ENCODE measurements at places on chromosomes 13 and 19. TPM values are rescaled to one million over a fixed set of nuclear protein-coding genes. Genes with fewer than 3 reads are reported as not detected.

- no peaks in the 10 kb centered on the region for H3K36me3 ChIP-seq
- no peaks in the 10 kb centered on the region for H3K27me3 ChIP-seq
- no peak overlapping the region for H3K4me3 ChIP-seq
These were observed 68.4 kb upstream of the KCTD4 start for GRCh38 chr13:45269204-45269603.

GRCh38 chr19:39133431-39134270 is 8.1 kb downstream of the PAK4 start:
- no peaks in the 10 kb centered on the region for H3K36me3 ChIP-seq
- peak overlapping the region; percentile 46 for H3K27ac ChIP-seq
- H3K4me3 ChIP-seq = no peak overlapping the region
- H3K4me1 ChIP-seq = peaks cover 5% of the 10 kb centered on the region
- H3K27me3 ChIP-seq = no peaks in the 10 kb centered on the region

DNA sequence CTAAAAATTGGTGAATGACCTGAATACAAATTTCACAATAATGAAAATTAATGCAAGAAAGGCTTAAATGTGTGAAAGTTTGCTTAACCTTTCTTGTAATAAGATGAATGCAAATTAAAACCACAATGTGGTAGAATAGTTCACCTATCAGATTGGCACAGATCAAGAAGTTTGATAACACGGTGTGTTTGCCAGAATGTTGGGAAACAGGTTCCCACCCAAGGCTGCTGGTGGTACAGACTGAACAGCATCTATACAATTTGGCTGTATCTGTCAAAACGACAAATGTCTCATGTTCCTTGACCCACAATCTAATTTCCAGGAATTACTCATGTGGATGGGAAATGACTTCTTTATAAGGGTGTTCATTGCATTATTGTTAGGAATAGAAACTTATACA is 8.6 kb upstream of the IRS2 start:
- no peaks in the 10 kb centered on the region for H3K4me1 ChIP-seq
- DNase-seq = no peak
- peaks cover 8% of the 10 kb centered on the region for H3K27me3 ChIP-seq
- no peaks in the 10 kb centered on the region for H3K36me3 ChIP-seq

DNA sequence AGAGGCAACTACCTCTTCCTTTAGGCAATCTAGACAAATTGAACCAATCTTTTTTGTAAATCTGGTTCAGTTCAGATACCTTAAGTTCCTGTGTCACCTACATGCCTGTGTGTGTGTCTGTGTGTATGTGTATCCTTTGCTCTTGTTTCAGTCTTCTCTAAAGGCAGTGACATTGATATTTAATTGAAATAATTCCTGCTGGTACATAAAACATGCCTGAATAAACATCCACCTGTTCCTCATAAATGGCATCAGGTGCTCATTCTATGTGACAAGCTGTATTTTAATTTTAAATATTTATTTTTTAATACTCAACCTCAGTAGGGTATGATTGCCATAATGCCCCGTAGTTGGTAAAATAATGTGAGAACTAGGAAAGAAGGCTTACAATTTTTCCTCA is 1606.4 kb upstream of the PRR20A start:
- no peaks in the 10 kb centered on the region for H3K27me3 ChIP-seq
- no peaks in the 10 kb centered on the region for H3K36me3 ChIP-seq
- no peaks in the 10 kb centered on the region for H3K4me1 ChIP-seq
- no peak overlapping the region for H3K27ac ChIP-seq
- DNase-seq = no peak

DNA sequence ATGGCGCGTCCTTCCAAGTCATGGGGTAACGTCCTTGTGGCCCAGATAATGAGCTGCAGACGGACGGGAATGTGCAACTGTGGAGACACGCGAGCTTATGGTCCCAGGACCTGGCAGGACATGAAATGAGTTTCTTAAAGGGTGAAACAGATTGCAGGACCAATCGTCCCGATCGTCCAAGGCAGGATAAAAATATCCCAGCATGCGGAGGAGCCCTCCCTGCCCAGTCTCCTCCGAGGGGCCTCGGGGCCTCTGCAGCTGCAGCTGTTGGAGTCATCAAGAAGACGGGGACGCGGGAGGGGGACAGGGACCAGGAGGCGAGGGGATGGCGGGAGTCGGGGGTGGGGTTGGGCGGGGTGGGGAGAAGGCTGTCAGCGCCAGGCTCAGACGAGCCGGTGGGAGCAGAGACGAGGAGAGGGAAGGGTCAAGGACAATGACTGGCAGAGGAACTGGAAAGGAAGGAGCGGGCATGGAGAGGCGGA is 14.4 kb upstream of the GARIN5A start:
- no peak overlapping the region for H3K27ac ChIP-seq
- DNase-seq = no peak
- H3K4me3 ChIP-seq = no peak overlapping the region

DNA sequence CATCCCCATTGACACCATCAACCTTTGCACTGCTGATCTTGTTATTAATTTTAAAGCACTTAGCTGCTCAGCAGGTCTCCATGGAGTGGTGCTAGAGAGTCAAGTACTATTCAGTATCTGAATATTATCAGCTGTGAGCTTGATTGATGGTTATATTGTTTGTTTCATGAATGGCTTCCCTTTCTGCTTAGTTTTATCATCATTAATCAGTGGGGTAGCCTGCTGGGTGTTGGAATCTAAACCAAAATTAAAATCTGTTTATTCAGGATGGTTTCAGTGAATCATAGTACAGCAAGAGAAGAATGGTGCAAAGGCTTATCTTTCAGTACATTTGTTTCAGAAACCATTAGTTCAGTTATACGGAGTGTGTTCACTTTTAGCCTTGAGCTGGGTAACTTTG is 42.5 kb upstream of the SCEL start:
- no peak for DNase-seq
- no peaks in the 10 kb centered on the region for H3K27me3 ChIP-seq
- no peak overlapping the region for H3K27ac ChIP-seq

GRCh38 chr13:37934339-37935191 is 65.0 kb upstream of the TRPC4 start:
- no peaks in the 10 kb centered on the region for H3K36me3 ChIP-seq
- H3K4me1 ChIP-seq = no peaks in the 10 kb centered on the region
- no peak overlapping the region for H3K27ac ChIP-seq
- H3K4me3 ChIP-seq = no peak overlapping the region

GRCh38 chr19:49256691-49257090 is 68.3 kb downstream of the SLC6A16 start:
- no peak overlapping the region for H3K27ac ChIP-seq
- H3K36me3 ChIP-seq = no peaks in the 10 kb centered on the region
- no peaks in the 10 kb centered on the region for H3K4me1 ChIP-seq
- no peak for DNase-seq
- no peak overlapping the region for H3K4me3 ChIP-seq

DNA sequence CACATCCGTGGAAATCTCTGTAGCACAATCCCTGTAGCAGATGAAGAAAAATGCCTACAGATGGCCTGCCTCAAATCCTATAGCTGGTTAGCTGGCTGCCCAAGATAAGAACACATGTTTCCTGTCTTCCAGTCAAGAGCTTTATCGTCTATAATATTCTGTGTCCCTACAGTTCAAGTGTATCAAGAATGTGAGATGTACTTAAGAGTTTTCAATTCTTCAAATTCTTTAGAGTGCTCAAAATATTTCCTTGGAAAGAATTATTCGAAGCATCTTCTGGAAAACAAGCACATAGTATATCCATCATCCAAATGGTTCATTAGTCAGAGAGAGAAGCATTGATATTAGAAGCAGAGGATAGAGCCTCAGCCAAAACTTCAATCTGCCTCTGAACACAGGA is 239.8 kb downstream of the COG6 start:
- H3K4me3 ChIP-seq = no peak overlapping the region
- H3K4me1 ChIP-seq = peaks cover 3% of the 10 kb centered on the region
- H3K36me3 ChIP-seq = no peaks in the 10 kb centered on the region
- no peaks in the 10 kb centered on the region for H3K27me3 ChIP-seq
- DNase-seq = no peak

- H3K4me3 ChIP-seq = no peak within 1 kb of the TSS
- H3K36me3 ChIP-seq = no peaks in the 10 kb centered on the region
These were observed at the start of gene RASAL3 for GRCh38 chr19:15464394-15465385. Gene RASAL3, minus strand, starts transcription at chr19:15464544. Its CDS starts 186 bp downstream, at chr19:15464358.

DNA sequence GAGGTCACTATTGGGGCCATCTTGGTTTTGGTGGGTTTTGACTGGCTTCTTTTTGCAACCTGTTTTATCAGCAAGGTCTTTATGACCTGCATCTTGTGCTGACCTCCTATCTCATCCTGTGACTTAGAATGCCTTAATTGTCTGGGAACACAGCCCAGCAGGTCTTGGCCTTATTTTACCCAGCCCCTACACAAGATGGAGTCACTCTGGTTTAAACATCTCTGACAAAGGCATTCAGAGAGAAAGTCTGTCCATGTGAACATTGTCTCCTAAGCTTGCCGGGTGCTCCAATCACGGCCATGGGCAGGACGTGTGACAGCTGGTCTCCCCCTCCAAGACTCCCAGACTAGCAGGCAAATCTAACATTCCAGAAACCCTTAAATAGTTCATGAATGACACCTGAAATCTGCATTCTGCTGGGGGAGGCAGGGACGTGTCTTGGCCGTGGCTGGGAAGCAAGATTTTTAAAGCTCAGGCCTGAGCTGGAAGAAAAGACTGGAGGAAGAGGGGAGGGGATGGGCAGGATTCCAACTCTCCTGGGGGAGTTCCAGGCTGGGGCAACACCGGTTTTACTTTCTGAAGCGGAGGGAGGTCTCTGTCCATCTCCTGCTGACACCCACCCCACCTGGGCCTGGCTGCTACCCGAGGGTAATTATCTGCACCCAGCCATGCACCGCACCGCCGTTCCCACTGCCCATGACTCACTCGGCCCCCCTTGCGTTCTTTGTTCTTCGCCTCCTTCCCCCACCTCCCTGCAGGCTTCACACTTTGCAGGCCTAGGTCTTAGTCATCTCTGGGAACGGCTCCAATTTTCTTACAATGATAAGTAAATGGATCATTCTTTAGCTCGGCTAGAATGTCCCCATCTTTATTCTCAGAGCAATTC is 11.6 kb upstream of the OR1M1 start:
- peak; percentile 96 for DNase-seq
- no peaks in the 10 kb centered on the region for H3K4me1 ChIP-seq
- H3K27ac ChIP-seq = peak overlapping the region; percentile 81
- no peaks in the 10 kb centered on the region for H3K36me3 ChIP-seq
- no peak overlapping the region for H3K4me3 ChIP-seq

- H3K36me3 ChIP-seq = no peaks in the 10 kb centered on the region
- H3K4me3 ChIP-seq = no peak overlapping the region
- H3K27ac ChIP-seq = no peak overlapping the region
These were observed 6.3 kb downstream of the C19orf12 start for GRCh38 chr19:29708554-29709439.

DNA sequence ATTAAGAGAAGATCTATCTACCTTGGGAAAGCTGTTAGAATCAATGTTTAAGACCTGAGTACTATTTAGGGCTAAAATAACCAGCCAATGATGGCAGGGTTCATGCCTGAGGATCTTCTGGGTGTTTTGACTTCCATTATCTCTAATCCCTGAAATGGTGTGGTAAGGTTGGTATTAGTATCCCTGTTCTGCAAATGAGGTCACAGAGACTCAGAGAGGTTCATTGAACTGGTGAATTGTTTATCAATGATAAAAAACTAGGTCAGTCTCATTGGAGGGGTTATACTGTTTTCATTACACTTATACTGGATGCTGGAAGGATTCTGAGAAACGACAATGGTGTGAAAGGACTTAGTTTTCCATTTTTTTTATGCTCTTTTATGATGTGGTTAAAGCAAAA is 264.8 kb downstream of the KLF5 start:
- H3K4me3 ChIP-seq = no peak overlapping the region
- H3K36me3 ChIP-seq = no peaks in the 10 kb centered on the region
- no peaks in the 10 kb centered on the region for H3K27me3 ChIP-seq
- DNase-seq = no peak

- H3K27me3 ChIP-seq = no peaks in the 10 kb centered on the region
- H3K4me1 ChIP-seq = no peaks in the 10 kb centered on the region
- H3K4me3 ChIP-seq = no peak overlapping the region
- H3K36me3 ChIP-seq = no peaks in the 10 kb centered on the region
- no peak for DNase-seq
These were observed 16.5 kb downstream of the ZNF320 start for GRCh38 chr19:52880895-52881389.

DNA sequence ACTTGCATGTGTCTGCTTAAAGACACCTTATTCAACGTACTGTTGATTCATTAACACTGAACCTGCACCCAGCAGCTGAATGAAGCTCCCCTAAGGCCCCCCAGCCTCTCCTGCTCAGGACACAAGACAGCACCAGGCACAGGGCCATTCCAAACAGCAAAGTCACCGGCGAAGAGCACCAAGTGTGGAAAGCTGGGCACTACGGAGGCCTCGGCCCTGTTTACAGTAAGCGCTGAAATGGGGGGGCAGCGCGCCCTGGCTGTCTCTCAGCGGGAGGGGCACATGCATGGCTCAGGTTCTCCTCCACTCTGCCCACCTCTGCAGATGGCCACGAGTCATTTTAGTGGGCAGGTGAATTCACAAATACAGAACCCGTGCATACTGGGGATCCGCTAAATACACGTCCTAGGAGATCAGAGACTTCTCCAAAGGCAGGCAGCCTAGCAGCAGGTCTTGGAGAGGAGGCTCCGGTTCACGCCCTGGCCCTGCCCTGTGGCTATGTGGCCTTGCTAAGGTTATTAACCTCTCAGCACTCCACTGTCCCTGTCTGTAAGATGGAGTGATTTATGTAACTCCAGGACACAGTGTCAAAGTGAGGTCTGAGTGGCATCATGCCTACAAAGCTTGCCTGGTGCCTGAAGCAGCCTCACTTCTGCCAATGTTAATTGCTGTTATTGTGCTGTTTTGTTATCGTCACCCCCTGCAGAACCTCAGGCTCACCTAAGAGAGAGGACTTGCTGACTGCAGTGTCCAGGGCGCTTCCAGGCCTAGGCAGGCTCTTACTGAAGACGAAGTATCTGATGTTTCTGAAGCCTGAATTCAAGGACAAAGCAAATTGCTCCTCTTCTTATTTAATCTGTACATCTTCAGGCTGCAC is 207.4 kb upstream of the SOX1 start:
- no peak overlapping the region for H3K27ac ChIP-seq
- H3K4me1 ChIP-seq = no peaks in the 10 kb centered on the region
- no peaks in the 10 kb centered on the region for H3K36me3 ChIP-seq
- H3K4me3 ChIP-seq = no peak overlapping the region
- H3K27me3 ChIP-seq = no peaks in the 10 kb centered on the region
- DNase-seq = no peak

DNA sequence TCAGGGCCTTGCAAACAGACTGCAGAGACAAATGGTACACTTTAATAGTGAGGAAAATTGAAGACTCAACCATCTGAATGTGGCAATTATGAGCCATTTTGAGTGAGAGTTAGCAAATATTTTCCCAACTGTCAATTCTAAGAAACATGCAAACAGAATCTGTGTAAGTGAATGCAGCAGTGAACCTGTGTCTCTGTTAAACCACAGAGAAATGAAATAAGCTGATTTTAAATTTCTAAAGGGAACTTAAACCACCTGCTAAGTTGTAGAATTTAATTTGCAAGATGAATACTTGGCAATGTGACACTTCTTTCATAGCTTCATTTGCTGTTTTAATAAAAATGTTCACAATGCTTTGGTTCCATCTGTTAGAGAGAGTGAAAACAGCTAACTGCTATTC is 42.0 kb upstream of the TDRD3 start:
- H3K27me3 ChIP-seq = no peaks in the 10 kb centered on the region
- no peaks in the 10 kb centered on the region for H3K36me3 ChIP-seq
- no peak overlapping the region for H3K27ac ChIP-seq
- no peak overlapping the region for H3K4me3 ChIP-seq

TGFBR3L gene
- not detected for total RNA-seq

TMEM221 gene
- 16.5 TPM for total RNA-seq

BICRA gene
- total RNA-seq = 2.0 TPM

URAD gene
- not detected for total RNA-seq
